T-helper 1 cell (primary cell): ENCODE measurements at places on chromosomes 5 and 9.

DNA sequence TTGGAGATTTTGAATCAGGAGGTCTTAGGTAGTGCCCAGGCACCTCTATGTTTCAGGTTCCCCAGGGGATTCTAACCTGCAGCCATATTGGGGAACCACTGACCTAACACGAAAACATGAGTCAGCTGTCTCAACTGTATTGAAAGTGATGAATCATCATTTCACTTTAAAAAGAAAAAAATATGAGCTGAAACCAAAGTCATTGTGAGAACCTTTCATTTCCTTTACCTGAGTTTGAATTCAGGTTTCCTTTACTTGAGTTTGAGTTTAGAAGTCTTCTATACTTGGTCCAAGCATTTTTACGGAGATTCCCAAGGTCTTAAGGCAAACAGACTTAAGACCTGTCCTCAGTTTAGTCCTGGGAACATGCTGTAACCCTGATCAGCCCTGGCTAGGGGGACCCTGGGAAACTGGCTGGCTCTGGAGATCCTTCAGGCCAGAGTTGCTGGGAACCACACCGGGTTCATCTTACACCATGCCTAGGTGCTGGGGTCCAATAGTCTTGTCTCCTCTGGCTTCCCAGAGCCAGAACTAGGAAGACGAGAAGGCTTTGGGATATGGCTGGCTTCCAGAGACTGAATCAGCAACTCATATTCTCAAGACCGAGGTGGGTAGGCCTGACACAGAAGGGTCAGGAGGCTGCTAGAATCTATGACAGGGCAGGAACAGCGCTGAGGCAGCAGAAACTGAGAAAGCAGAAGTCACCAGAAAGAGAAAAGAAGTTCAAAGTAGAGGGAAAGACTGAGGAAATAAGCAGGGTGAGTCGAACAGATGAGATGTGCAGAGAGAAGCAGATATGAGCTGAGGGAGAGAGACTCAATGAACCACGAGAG is 16.4 kb upstream of the PDCD1LG2 start:
- no peak for DNase-seq

GRCh38 chr5:36733183-36733582 is 126.8 kb downstream of the SLC1A3 start:
- DNase-seq: no peak

GRCh38 chr5:32562843-32563242 is 22.5 kb upstream of the SUB1 start:
- DNase-seq: no peak

- no peak for DNase-seq
These were observed 15.2 kb upstream of the OSMR start for GRCh38 chr5:38830521-38831051.

DNA sequence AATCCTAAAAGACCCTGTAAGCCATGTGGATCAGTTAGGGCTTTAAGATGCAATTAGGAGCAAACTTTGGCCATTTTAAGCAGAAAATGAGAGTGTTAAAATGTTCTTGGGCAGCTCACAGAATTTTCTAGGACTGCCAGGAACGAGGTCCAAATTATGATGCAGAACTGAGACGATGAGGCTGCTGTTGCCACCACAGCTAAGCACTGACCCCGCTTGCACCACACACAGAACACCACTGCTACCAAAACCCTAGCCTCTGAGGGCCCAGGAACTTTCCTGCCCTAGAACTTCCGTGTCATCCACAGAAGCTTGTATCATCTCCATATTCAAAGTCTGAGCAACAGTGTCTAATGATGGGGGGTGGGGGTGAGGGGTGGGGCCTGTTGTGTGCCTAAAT is 41.0 kb upstream of the PCSK1 start:
- DNase-seq: no peak

- DNase-seq: peak; percentile 39
These were observed 779 bp downstream of the FAM13B start for GRCh38 chr5:138032028-138032571.

GRCh38 chr5:83589786-83590185 is 118.2 kb downstream of the VCAN start:
- DNase-seq: no peak

GRCh38 chr5:178469011-178469974 is 120.9 kb downstream of the COL23A1 start:
- no peak for DNase-seq

DNA sequence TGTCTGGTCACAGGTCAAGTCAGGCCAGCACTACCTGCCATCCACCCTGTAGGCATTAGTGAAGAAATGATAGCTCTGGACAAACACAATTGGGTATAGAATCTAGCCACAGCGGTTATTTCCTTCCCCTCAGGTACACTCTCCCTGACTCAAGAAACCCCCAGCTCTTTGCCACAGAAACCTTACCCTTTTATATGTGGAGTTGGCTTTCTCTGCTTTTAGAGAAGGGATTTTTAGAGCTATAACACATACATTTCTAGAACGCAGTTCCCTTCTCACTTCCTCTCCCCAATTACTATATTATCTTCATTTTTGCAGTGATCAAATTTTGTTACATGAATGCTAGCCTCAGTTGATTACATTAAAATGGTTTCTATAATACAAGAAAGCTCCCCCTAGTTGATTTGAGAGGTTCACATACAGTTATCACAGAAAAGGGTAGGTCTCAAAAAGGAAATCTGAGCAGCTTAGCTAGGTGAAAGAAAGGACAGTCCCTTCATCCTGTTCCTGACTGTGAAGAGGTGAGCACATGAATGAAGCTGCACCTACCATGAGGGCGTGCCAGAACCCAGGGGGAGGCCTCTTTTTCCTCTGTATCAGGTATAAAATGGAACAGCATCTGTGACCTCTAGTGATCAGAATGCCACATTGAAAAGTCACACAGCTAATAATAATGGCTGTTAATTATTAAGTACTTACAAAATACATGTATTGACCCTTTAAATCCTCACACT is 425.6 kb downstream of the KIAA0825 start:
- DNase-seq: no peak

- DNase-seq: no peak
These were observed 6.6 kb downstream of the CDC14B start for GRCh38 chr9:96612966-96613589.

DNA sequence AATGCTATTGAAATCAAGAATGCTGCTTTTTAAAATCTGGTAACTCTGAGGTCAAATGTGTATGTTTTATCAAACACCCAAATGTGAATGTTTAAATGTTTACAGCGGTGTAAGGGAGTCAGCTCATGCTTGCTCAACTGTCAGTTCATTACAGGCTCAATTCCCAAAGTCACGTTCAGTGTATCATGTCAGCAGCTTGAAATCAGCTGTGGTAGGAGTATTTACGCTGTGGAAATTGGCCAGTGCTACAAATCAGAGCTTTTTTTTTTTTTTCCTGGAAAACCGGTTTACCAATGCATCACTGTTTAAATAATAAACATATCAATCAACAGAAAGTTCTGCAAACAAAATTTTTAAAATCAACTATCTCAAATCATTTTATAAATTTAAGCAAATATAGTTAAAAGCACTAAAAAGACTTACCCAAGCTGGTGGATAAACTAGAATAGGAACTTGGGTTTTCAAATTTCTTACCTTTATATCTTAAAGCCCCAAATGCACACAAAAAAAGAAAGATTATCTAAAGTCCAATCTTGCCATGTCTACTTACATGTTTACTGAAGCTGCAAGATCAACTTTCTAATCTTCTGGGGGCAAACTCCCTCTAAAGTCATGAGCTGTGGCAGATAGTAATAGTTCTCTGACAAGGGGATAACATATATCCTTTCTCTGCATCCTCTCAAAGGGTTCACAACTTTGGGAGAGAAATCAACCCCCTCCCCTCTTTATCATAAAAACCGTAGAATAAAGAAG is 57.6 kb upstream of the GRAMD2B start:
- DNase-seq: no peak

DNA sequence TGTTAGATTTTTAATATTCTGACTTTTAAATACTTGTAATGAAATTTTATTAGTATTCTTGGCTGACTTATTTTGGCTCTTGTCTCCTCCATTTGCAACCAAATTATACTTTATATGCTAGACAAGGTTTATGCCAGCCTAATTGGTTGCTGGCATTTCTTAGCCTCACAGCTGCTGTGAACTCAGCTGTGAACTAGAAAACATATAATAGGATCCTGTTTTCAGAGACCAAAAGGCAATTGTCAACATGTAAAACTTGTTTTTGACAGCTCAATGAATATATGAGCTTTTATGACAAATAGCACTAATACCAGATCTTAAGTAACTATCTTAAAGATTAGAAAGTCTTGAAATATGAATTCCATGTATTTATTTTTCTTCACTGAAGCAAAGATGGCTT is 25.9 kb downstream of the KIF2A start:
- DNase-seq: no peak

GRCh38 chr9:21576331-21577189 is 94.4 kb upstream of the IFNE start:
- DNase-seq: no peak

GRCh38 chr5:88690409-88691229 is 192.4 kb downstream of the MEF2C start:
- peak; percentile 60 for DNase-seq

- DNase-seq: no peak
These were observed 58.0 kb downstream of the SLC22A5 start for GRCh38 chr5:132427281-132428146.

GRCh38 chr5:131475541-131475941 is 159.5 kb downstream of the RAPGEF6 start:
- DNase-seq: no peak

DNA sequence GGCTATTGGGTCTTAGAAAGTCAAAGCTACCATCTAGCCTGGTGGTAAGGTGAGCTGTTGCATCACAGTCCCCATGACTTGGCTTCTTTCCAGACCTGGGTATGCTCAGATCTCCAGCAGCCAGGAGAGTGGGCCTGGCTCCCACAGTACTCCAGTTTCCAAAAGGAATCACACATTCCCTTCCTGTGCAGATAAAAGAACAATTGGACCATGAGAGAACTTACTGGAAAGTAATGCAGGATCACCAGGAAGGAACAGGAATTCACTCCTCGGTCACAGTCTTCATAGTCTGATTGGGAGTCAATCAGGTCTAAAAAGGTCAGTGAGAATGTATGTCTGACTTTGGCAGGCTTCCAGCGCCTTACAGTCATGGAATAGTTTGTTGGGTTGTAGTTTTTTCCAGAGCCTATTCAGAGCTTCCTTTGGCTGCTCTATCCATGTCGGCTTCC is 47.8 kb upstream of the CD180 start:
- DNase-seq: no peak

- DNase-seq: no peak
These were observed 224.3 kb downstream of the GRIA1 start for GRCh38 chr5:153714798-153715197.

GRCh38 chr5:80960531-80961375 is 590 bp downstream of the RASGRF2 start:
- peak; percentile 36 for DNase-seq

GRCh38 chr5:179964015-179964414 is 56.3 kb upstream of the TBC1D9B start:
- no peak for DNase-seq

DNA sequence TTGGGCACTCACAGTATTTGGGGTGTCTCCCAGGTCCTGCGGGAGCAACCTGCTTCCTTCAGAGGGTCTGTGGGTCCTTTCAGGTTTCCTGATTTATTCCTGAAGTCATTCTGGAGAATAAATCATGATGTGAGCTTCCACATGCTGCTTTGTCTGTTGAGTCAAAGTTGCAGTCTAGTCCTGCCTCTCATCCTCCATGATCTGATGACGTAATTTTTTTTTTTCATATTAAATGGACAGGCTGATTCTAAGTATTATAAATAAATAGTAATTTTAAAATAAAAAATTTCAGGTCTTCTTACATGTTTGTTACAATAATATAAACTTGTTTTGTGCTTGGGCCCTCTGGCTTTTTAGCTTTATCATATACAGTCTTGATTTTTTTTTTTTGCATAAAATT is 26.3 kb upstream of the RIOK2 start:
- no peak for DNase-seq

GRCh38 chr5:88394536-88395175 is 126.0 kb upstream of the TMEM161B start:
- no peak for DNase-seq

- no peak for DNase-seq
These were observed 909 bp downstream of the AFF4 start for GRCh38 chr5:132962429-132963021.

DNA sequence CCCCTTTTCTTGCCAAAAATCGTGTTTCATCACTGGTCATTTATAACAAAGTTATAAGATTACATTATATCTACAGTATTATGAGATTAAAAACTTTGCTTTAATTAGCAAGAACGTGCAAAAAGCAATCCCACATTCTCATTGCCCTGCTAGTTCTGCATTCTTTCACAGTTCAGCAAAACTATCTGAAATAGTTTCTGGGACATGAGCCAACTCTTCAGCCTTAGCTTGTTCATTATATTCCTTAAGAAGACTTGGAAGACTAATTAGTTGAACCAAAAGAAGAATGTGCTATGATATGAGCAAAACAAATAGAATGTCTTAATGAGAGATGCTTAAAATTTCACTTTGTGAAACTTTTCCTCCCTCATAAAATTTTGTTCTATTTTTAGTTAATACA is 76.7 kb downstream of the ITGA1 start:
- DNase-seq: no peak

DNA sequence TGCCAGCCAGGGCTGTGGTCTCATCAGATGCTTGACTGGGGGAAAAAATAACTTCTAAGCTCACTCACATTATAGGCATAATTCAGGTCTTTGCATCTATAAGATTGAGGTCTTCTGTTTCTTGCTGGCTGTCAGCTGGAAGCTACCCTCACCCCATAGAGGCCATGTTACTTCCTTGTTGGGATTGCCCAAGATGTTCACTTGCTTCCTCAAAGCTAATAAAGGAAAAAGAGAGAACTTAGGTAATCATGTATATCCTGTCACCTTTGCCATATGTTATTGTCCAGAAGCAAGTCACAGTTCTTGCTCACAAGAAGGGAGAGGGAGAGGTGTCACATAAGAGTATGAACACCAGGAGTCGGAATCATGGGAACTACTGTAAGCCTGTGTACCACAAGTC is 38.7 kb upstream of the ANKRD34B start:
- DNase-seq: no peak

DNA sequence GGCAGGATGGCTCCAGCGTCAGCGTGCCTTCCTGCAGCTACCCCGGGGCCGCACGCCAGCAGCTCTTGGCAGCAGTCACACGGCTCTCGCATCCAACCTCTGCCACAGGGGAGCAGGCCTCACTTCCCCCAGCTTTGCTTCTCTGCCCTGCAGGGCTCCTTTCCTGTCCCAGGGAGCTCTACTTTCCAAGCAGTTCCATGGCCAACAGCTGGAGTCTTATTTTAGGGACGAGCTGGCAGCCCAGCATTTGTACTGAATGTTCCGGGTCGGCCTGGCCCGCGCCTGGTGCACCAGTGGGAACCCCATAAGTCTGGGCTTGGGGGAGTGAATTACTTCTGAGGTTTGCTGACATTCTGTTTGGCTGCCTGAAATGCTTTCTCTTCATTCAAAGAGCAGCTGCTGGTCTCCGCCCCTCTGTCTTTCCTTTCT is 34.6 kb downstream of the GADD45G start:
- no peak for DNase-seq
